Stimulated activated CD4-positive, alpha-beta T cell treated with anti-CD3 and anti-CD28 coated beads, Interleukin-2, amount 100 ng/mL, for 24 hours (primary cell): ENCODE measurements at places on chromosomes 16 and 17.

GRCh38 chr17:15268461-15268860 lies 3.3 kb upstream of the PMP22 start:
- no peak for DNase-seq

DNA sequence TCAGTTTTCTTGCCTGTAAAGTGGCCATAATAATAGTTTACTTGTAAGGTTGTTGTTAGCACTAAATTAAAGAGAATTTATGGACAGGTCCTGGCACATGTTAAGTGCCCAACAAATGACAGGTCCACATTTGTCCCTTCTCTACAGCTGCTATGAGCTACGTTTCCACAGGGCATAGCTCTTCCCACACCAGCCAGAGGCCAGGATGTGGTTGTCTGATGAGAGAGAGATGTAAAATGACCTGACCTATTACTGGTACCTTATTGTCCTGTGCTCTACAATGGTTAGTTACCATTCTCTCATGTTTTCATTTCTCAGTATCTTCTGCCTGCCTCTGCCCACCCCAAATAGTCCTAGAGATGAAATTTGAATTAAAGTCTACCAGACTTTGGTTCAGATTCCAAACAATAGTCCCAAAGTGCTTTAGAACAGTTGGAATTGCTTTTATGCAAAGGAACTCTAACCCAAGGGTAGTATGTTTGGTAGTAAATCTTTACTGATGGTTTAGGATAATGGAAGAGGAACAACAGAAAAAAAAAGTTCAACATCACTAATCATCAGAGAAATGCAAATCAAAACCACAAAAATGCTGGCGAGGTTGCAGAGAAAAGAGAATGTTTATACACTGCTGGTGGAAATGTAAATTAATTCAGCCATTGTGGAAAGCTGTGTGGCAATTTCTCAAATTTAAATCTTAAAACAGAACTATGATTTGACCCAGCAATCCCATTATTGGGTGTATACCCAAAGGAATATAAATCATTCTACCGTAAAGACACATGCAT lies 57.1 kb upstream of the ANKFN1 start:
- no peak for DNase-seq

DNA sequence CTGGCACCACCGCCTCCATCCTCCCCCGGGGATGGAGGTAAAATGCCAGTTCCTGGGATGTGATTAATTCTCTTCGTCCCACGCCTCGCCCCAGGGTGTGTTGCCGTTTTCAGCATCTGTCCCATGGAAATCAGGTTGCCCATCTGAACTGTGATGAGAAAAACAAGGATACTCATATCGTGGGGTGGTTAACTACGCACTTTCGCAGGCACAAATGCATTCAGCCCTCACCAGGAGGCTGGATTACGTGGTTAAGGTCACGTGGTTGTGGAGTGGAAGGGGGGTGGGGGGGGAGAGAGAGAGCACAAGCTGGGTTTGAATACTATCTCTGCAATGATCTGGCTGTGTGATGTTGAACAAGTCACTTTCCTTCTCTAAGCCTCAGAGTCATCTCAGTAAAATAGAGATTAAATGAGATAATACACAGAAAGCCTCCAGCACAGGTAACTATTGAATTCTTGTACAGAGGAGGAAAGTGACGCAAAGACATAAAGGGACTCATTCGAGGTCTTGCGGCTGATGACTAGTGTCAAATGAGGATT lies 74.7 kb downstream of the BMERB1 start:
- DNase-seq, result peak; percentile 28

- DNase-seq, result no peak
Measured at GRCh38 chr17:74842146-74842598, 17.5 kb downstream of the GRIN2C start.

DNA sequence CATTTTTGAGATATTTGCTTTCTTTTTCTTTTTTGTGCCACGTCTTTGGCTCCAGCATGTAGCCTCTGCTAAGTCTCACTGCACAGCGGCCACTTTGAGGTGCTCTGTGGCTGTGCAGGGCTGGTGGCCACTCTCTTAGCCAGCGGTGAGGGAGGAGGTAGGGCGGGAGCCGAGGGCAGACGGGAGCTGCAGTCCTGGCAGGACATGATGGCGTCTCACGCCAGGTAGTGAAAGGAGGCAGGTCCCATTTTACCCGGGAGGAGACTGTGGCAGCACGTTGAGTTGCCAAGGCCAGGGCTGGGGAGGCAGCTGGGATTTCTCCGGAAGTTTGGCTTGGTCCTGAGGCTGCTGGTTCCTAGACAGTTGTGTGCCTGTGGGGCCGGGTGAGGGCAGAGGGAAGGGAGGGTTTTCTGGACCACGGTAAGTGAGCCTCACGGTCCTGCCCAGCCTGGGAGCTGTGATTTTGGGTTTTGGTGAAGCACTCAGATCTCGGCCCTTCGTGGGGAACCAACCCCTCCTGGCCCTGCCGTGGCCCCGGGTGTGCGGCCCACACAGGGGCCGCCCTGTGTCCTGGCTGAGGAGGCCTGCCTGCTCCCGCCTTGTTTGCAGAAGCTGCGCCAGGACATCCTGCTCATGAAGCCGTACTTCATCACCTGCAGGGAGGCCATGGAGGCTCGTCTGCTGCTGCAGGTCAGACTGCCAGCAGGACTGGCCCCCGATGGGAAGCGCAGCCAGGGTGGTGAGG lies 14.4 kb downstream of the DEF8 start:
- DNase-seq, result no peak

- no peak for DNase-seq
Measured at GRCh38 chr17:16322636-16323035, 30.6 kb downstream of the CENPV start.

GRCh38 chr16:9860876-9861275 lies 321.4 kb downstream of the GRIN2A start:
- no peak for DNase-seq

- DNase-seq, result no peak
Measured at GRCh38 chr16:72939247-72939646, 108.7 kb downstream of the ZFHX3 start.

GRCh38 chr16:4588386-4588785 lies 26.3 kb downstream of the UBALD1 start:
- DNase-seq, result no peak

DNA sequence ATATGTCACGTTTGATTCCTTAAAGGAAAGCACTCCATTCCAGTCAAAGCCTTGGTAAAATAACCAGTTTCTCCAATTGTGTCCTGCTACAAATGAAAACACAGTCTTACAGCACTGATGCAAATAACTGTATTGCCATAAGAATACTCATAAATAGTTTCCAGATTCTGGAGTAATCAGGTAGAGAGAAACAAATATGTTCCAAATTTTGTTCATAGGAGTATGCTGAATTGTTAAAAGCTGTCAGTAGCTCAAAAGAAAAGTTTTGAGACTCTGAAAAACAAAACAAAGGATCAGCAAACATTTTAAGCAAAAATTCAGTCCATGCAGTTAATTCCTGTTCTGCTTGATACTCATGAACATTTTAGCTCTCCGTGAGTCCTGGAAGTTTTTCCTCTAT lies 7.8 kb downstream of the DHRS7B start:
- DNase-seq, result no peak

DNA sequence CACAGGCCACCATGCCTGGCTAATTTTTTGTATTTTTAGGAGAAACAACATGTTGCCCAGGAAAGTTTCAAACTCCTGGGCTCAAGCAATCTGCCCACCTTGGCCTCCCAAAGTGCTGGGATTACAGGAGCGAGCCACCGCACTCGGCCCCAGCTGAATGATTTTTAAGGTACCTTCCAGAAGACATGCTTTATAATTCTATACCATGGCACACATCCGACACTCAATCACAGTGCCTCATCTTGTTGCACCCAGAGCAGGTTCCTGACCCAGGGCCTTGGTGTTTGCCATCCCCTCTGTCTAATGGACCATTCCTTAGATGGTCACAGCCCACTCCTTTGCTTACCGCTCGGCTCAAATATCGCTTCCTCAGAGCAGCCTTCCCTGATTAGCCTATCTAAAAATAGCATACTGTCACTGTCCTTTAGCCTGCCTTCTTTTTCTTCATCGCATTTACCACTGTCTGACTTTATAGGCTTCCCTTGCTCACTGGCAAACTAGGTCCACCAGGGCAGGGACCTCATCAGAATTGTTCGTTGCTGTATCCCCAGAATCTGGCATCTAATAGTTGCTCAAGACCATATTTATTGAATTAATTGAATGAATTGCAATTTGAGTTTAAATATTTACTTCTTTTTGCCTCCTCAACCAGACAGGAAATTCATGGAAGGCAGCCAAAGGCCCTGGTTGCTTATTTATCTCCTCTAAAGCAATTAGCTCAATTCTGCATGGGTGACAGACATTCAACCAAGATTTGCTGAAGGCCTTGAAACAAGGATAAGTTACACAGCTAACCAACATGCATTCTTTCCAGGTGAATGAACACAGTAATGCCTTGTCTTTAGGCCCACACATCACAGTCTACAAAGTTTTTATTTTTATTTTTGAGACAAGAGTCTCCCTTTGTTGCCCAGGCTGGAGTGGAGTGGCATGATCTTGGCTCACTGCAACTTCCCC lies 6.3 kb upstream of the TENT4B start:
- no peak for DNase-seq

- DNase-seq, result no peak
Measured at GRCh38 chr17:75610103-75610984, 22.7 kb downstream of the MYO15B start.

DNA sequence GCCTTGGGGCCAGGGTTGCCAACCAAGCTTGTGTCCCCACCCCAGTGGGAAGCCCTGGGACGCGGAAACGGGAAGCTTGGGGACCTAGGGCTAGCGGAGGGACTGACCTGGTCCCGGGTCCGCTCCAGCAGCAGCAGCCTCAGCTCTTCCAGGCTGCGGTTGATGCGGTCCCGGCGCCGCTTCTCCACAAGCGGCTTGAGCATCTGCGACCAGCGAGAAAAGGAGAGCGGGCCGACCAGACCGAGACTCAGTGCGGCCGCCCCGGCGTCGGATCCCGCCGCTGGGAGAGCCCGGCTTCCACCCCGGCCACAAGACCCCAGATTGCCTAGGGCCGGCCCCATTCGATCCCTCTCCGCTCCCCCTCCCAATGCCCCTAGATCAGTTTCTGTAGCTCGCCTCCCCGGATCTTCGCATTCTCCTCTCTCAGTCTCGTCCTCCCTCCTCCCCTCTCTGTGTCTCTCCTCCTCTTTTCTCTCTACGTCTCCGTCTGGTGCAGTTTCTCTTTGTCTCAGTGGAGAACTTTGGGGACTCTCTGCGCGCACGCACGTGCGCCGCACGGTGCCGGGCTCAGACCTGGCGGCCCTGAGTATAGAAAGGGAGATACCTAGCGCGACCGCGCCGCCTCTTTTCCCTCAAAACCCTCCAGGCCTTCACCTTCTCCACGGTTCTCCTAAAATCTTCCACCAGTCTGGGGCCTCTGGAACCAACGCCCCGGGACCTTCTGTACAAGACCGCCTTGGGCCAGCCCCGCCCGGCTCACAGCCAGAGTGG lies 797 bp downstream of the HES7 start:
- peak; percentile 51 for DNase-seq

DNA sequence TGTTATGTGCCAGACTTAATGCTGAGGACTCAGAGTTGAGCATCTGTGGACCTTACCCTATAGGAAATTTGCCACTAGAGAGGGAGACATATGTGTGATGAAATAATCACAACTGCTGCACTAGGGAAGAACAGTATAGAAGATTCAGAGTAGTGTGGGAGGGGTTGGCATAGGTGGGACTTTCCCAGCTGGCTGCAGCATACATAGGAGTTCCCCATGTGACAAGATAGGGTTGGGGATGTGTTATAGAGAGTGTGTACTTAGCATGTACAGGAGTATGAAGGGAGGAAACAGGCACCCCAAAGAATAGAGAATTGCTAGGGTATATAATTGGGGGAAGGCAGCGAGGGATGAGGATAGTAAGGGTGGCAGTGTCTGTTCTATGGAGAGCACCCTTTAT lies 2.9 kb downstream of the NUP93 start:
- peak; percentile 47 for DNase-seq

GRCh38 chr17:75130632-75131277 lies 787 bp downstream of the NT5C start:
- peak; percentile 59 for DNase-seq

DNA sequence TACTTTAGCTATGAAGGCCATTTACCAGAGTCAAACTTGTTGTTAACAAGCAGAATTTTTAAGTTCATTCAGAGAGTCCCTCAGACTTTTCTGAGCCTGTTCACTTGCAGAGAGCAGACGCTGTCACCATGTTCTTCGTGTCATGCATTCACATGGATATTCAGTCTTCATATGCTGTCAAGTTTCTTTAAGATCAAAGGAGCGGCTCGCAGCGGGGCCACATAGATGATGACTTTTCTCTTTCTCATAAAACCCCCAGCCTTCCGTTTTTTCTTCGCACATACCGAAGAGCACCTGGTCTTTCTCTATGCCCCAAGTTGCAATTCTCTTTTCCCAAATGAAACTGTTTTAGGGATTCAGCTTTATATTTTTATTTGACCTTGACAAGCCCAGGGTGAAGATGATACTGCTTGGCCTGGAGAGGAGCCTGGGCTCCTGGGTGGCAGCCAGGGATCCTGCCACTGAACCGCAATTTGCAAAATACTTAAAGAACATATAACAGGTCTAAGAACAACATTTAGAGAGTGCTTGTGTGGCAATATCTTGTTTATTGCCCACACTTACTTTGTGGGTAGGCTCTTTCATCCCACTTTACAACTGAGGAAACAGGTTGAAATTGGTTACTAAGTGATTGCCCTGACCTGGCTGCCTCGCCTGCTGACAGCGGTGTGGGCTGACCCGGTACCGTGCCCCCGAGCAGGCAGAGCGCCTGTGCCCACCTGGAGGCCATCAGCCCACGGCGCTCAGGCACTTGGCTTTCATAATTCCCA lies 22.9 kb downstream of the SEC14L1 start:
- no peak for DNase-seq

DNA sequence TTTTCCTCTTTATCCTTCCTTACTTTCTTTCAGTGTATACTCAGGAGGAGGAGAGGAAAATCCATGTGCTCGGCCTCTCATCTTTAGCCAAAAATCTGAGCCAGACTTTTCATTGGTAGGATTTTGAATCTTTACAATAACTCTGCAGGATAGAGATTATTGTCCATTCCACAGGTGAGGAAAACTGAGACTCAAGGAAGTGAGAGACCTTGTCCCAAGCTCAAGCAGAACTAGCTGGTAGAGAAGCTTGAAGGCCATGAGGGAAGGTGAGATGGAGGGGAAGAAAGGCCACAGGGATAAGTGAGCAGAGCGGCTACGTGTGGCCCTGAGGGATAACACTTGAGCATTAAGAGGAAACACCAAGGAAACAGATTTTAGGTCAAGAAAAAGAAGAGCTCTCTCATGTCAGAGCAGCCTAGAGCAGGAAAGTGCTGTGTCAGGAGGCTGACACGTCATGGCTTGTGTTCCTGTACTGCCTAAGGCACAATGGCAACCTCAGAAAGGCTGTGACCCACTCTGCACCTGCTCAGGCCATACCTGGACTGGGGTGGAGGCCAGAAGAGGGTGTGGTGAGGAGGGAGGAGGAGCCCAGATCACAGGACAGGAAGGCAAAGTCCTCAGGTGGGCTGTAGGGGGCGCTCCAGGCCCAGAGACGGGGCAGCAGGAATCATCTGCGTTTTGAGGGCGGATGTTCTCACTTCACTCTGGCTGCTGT lies 11.9 kb downstream of the MT4 start:
- DNase-seq, result peak; percentile 92

GRCh38 chr17:51159604-51160003 lies 6.2 kb downstream of the NME1 start:
- no peak for DNase-seq
